ENCODE measurements at places on chromosomes 16 and 17.

DNA sequence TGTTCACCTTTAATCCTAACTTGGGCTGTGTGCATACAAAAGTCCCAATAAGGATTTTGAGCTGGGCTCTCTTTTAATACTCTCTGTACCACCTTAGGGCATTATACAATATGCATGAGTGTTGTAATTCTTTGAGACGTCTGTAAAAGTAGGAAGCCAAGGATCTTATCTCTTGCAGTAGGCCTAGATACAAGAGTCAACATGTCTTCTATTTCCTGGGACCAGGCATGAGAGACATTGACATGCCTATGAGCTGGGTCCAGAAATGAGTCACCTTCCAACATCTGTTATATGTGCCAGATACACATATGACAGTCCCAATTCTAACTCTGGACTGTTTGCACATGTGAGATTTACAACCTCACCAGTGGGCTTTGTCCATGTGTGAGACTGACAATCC, 1911.2 kb downstream of the TP53TG3F start:
- no peak for DNase-seq

DNA sequence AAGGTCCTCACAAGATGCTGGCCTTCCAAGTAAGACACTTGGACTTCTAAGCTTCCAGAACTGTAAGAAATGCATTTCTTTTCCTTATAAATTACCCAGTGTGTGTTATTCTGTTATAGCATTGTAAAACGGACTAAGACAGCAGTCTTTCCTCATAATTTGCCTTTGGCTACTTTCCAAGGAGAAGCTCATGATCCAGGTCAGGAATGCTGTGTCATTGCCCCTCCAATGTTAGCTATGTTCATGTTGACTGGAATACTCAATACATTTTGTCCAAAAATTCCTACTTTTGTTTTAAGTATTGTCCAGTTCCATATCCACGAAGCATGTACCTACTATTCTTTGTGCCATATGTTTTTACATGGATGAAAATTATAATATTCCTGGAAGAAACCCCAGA, 234.6 kb downstream of the HS3ST3A1 start:
- no peak for DNase-seq

DNA sequence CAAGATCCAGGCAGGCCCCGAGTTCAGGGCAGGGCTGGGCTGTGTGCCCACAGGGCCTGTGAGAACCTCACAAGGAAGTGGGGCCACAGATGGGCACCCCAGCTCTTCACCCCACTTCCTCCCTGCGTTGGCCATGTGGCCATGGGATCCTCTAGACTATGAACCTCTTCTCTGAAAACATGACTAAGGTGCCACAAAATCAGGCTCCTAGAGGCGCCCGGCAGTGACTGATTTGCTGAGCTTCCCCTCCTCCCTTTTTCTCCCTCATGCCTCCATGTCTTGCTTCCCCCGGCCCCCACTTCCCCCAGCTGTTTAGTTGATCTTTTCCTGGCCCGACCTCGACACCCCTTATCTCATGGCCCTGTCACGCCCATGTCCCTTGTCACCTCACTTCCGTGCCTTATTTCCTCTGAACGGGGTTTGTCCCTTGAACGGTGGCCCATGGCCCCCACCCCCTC, 87.1 kb downstream of the KCNJ12 start:
- DNase-seq = peak; percentile 77

DNA sequence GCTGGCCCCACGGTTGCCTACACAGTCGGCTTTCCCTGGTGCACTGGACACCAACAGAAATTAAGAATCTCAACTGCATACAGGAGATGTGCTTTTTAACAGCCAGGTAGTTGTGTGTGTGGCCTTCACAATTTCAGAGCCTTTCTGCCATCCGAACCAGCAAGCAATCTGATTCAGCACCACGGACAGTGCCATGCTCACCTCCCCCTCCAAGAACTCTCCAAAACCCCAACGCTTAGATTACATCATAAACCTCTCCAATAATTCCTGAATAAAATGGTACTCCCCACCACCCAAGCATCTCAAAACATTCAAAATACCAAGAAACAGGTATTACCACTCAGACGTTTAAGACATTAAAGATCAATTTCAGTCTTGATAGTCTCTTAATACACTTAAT, 31.8 kb downstream of the USP7 start:
- no peak for DNase-seq

GRCh38 chr16:50071075-50071671, 5.4 kb downstream of the HEATR3 start:
- DNase-seq = no peak

DNA sequence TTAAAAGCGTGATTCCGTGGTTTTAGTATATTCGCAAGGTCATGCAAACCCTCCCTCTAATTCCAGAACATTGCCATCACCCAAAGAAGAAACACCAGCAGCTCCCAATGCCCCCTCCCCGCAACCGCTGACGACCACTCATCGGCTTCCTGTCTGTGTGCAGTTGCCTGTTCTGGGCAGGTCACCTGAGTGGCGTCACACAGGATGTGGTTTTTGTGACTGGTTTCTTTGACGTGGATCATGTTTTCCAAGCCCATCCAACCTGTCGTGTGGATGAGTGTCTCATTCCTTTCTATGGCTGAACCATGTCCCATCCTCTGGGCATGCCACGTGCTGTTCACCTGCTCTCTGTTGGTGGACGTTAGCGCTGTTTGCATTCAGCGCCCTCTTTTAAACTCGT, 8.2 kb upstream of the ATP2C2 start:
- DNase-seq = no peak

- no peak for DNase-seq
These were observed 19.3 kb downstream of the ITGAL start for GRCh38 chr16:30491744-30492308.

DNA sequence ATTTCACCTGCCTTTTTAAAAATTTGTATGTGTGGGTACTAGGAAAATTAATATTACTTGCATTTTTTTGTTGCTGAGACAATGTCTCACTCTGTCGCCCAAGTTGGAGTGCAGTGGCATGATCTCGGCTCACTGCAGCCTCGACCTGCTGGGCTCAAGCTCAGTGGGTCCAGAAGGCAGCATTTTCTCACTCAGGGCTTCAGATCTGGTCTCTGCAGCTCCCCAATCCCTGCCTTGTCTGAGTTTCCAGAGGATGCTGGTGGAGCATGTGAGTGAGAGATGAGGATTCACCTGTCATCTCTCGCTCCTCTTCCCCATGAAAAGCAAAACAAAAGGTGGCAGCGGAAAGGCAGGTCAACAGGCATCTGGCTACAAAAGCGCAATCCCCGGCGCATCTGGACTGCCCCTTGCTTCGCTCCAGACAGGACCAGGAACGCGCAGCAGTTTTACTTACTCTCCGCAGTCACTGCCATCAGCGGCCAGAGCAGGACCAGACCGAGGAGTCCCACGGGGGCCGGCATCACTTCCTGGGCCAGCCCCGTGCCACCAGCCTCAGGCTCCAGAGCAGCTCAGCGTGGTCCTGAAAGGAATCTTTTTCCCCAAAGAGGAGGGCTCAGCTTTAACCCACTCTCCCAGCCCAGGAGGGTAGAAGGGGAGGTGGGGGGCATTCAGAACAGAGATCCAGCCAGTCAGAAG, 59.9 kb downstream of the LITAF start:
- no peak for DNase-seq

DNA sequence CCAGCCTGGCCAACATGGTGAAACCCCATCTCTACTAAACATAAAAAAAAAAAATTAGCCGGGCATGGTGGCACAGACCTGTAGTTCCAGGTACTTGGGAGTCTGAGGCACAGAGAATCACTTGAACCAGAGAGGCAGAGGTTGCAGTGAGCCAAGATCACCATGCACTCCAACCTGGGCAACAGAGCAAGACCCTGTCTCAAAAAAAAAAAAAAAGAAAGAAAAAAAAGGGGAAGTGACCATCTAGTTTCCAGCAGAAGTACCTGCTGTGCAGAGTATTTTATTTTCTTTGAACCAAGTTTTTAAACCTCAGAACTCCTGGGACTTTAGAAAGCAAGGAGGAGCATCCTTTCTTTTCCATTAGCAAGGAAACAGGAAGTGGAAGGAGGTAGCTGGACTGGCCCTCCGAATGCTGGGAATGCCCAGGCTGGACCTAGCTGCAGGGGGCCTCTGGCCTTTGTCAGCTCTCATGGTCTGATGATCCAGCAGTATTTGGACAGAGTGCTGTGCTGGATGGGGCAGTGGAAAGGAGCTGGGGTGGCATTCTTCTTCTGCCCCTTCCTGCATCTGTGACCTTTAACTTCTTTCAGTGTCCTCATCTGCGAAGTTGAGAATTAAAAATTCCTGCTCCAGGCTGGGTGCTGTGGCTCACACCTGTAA, 6.6 kb downstream of the GID4 start:
- no peak for DNase-seq

DNA sequence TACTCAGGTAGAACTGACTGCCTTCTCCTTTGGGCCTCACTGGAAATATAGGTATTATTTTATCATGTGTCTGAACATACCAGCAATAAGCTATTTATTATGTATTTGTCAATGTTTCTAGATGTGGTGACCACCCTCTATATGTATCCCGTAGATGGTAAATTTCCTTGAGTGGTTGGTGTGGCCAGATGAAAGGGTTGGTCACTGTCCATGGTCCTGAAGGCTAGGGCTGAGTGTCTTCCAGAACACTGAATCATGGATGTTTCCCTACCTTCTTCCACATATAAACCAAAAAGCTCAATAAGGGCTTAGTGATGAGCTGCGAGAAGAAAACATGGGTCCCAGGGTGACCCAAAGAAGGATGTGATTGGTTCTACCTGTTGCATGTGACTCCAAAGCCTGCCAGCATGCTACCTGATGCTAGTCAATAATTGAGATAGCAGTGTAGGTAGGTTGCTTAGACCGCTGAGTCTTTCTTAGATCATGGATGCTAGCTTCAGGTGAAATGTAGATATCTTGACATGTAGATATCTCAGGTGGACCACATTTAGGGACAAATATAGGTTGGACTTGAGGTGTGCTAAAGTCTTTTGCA, 150.3 kb downstream of the ASIC2 start:
- no peak for DNase-seq

GRCh38 chr16:79247386-79247785, 353.2 kb downstream of the MAF start:
- no peak for DNase-seq

GRCh38 chr17:81488276-81488860, 24.2 kb downstream of the ACTG1 start:
- DNase-seq = no peak

GRCh38 chr16:74811911-74812310, 37.3 kb upstream of the FA2H start:
- no peak for DNase-seq

DNA sequence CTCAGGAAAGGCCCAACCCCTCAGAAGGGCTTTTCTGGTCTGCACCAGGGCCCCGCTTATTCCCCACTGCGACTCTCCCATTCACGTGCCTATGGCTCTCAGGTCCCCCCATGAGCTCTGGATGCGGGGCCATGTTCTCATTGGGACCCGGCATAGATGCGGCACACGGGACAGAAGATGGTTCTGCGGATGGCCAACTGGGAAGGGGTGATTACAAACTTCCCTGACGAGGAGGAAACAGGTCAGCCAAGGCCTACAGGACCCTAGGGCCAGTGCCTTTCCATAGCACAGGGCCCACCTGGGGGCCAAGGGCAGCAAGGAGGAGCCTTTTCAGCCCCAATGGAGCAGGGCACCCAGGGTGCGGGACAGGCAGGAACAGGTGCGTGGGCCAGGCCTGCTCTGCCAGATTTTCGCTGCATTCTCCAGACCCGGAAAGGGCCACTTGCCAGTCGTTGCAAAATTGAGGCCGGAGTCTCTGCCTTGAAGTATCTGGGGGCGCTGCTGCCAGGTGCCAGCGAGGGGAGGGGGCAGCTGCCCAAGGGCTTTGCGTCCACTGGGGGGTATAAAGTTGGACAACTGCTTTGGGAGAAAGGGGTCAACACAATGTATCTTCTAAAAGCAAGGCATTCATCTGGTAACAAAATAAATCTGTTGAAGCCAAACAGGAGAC, 20.5 kb downstream of the SLC7A5 start:
- DNase-seq = no peak

DNA sequence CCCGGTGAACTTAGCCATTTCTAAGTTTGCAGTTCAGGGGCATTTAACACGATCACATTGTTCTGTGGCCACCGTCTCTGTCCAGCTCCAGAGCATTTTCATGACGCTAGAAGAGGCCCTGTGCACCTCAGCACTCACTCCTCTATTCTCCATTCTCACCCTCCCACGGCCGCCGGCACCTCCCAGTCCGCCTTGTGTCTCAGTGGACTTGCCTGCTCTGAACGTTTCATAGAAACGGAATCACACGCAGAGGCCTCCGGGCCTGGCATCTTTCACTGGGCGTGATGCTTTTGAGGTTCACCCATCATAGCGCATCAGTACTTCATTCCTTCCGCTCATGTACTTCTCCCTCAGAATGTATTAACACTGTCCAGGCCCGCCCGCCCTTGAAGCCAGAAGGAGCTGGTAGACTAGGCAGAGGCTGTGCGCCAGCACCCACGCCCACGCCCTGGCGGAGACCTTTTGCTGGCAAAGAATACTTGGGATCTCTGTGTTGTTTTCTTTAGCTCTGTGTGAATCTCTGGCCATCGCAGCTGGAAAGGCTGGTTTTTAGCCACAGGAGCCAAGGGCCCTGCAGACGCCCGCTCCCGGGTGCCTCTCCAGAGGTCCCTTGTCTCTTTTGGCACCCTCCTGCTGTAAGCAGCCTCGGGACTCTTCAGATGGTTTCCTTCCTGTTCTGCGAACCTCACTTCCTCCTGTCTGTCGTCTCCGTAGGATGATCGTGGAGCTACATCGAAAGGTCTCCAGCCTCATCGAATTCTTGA, 23.4 kb upstream of the JPT2 start:
- DNase-seq = no peak

DNA sequence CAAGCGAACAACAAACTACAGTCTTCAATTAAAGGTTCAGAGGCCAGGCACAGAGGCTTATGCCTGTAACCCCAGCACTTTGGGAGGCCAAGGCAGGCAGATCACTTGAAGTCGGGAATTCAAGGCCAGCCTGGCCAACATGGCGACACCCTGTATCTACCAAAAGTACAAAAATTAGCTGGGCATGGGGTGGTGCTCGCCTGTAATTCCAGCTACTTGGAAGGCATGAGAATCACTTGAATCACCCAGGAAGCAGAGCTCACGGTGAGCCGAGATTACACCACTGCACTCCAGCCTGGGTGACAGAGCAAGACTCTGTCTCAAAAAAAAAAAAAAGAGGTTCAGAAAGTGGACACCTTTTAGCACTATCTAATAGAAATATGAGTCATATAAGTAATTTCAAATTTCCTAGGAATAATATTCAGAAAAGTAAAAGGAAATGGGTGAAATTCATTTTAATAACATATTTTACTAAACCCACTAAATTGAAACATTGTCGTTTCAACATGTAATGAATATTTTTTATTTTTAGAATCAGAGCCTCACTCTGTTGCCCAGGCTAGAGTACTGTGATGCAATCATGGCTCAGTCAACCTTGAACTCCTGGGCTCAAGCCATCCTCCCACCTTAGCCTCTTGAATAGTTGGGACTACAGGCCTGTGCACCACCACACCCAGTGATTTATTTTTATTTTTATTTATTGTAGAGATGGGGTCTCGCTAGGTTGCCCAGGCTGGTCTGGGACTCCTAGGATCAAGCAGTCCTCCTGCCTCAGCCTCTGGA, 15.2 kb upstream of the MARCHF10 start:
- DNase-seq = peak; percentile 66
